ENCODE measurements at places on chromosomes 12 and 14.

GRCh38 chr14:29148221-29148620 lies 381.6 kb downstream of the FOXG1 start:
- DNase-seq = no peak

DNA sequence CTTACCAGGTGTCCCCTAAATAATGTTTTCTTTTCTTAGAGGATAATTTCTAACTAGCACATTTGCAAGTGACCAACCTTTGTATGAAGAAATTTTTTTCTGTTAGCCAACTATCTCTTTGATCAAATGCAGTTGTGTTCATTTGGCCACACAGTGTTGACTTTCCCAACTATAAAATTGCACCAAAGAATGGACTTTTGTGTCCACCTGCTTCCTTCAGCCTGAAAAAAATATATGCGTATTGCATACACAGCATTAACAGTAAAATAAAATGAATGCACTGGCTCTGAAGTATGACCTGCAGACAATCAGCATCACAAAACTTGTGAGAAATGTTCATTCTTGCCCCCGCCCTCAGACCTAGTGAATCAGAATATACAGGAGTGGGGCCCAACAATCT lies 342.0 kb downstream of the SEC23A start:
- DNase-seq = no peak

GRCh38 chr14:71133296-71133695 lies 226.0 kb downstream of the PCNX1 start:
- DNase-seq = no peak

GRCh38 chr12:106140223-106140986 lies 1.7 kb upstream of the NUAK1 start:
- no peak for DNase-seq

DNA sequence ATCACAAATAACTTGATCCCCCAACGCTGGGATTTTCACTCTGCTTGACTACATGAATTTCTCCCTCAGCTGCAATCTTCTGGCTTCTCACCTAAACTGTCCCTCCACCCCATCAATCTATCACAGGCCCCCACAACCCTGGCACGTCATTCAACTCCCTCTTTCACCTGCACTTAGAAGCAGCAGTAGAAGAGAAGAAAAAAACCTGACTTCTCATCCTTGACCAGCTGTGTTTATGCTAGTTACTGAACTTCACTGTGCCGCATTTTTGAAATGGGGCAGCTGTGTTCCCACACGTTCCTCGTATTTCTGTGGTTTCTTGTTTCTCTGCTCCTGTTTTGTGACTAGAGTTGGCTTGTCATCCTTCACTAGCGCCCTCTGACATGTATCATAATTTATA lies 35.0 kb downstream of the ITPR2 start:
- no peak for DNase-seq

DNA sequence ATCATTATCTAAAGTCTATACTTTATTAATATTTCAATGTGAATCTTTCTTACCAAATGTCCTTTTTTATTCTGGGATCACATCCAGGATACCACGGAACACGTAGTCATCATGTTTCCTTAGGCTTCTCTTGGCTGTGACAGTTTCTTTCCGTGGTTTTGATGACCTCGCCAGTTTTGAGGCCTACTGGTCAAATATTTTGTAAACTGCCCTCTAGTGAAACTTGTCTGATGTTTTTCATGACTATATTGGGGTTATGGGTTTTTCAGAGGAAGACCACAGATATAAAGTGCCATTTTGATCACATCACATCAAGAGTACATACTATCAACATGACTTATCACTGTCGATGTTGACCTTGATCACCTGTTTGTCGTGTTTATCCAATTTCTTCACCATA lies 14.1 kb upstream of the SERPINA6 start:
- DNase-seq = no peak

- peak; percentile 70 for DNase-seq
Measured at GRCh38 chr14:75800792-75801191, 139.7 kb downstream of the TTLL5 start.

DNA sequence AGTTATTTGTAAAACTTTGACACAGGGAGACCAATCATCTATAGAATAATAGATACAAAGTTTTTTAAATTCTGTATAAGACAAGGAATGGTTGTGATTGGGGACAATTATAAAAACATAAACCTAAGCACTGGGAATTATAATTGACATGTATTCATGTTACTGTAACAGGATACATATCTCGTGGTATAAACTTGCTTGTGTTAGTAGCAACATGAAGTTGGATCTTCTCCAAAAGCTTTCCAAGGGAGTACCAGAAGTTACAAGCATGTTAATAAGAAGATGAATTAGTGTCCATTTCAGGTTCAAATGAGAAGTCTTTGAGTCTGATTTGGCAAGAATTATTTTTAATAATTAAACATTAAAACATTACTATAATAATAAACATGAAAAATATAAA lies 42.2 kb downstream of the CDKL1 start:
- no peak for DNase-seq

DNA sequence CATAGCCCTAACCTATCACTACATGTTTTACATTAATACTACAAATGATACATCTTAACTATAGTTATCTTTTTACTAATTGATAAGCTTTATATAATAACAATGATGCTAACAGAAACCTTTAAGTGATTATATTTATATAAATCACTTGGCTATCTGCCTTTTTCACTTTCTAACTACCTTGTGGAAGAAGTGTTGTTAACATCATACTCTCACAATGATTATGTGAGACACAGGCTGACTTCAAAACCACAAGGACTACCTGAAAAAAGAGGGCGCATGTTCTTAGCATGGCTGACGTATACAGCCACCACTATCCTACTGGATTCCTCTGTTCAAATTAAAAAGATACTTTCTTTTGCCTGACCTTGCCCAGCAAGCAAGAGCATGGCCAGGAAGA lies 135.3 kb upstream of the SOX5 start:
- no peak for DNase-seq

GRCh38 chr12:10190558-10191388 lies 11.9 kb downstream of the TMEM52B start:
- DNase-seq = peak; percentile 89
